Activated effector memory CD4-positive, alpha-beta T cell treated with Interleukin-2 at 50 U/mL for 16 hours (primary cell): ENCODE measurements at places on chromosomes 11 and 22.

GRCh38 chr22:34036931-34037330 is 116.7 kb upstream of the LARGE1 start:
- no peak for DNase-seq

- DNase-seq = no peak
Observed at GRCh38 chr22:27152033-27152432, 494.6 kb downstream of the MIAT start.

DNA sequence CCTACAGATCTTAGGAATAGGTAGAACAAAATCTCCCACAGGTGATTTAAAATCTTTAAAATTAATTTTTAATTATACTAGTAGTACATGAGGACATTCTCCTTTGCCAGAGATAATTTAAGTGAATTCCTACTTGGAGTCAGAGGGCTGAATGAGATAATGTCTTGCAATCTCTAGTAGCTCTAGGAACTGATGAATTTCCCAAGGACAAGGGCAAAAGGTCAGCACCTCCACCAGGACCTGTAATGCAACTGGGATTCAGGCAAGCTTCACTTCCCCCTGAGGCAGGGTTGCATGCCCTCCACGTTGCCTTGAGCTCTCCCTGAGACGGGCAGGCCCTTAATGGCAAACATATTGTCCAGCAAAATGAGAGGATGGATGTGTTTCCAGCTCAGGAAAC is 330.3 kb upstream of the PITPNB start:
- DNase-seq = no peak

DNA sequence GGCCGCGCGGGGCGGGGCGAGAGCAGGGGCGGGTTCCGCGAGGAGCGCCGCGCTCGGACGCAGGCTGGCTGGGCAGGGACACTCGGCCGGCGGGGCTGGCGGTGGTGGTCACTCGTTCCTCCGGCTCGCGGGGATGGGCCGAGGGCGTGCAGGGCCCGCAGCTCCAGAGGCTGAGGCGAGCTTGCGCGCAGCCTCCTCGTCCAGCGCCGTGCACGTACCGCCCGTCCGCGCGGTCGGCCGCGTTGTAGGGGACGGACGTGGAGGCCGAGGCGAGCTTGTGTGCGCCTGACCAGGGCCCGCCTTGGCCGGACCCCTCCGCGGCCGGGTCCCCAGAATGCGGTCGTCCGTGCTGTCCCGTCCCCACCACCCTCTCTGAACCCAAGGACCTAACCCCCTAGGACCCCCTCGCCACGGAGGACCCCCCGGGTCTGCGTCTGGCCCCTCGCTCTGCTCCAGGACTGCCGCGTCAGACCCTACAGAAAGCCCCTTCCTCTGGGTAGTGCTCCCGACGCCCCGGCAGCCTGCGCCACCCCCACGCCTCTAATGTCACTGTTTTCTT is 569 bp upstream of the YPEL1 start:
- no peak for DNase-seq
